NCI-H2029 (cell line): ENCODE measurements at places on chromosomes 11 and 22.

GRCh38 chr11:86047275-86047991, 21.5 kb downstream of the PICALM start:
- no peak for DNase-seq

DNA sequence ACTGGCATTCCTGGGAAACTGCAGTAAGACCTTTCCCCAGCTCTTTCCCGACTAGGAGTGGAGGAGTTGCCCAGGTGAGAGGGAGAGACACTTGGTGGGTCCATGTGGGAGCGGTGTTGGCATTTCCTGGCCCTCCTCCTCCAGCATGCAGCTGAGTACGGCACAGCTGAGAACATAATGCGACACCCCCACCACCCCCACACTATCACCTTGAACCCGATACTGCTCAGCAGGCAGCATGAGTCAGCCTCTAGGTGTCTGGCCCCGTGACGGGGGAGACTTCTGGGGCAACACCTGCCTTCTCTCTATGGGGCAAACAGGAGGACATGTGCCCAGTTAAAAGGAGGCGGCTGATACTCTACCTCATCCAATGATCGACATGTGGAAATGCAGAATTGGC, 64.4 kb downstream of the PKNOX2 start:
- no peak for DNase-seq

DNA sequence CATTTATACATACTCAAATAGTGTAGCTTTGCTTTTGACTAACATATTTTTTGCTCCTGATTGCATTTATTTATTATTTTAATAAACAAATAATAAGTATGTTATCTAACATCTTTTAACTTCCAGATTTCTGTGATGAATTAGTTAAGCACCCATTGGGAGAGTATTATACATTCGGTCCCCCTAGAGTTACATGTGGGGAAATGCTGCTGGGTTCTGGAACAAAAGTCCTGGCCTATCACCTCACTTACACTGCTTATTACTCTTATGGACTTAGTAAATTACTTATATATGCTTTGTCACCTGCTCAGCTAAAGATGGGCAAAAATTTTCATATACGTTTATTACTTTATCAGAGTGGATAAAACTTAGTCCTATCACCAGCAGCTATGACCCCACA, 1163.0 kb downstream of the FAM181B start:
- DNase-seq = no peak

DNA sequence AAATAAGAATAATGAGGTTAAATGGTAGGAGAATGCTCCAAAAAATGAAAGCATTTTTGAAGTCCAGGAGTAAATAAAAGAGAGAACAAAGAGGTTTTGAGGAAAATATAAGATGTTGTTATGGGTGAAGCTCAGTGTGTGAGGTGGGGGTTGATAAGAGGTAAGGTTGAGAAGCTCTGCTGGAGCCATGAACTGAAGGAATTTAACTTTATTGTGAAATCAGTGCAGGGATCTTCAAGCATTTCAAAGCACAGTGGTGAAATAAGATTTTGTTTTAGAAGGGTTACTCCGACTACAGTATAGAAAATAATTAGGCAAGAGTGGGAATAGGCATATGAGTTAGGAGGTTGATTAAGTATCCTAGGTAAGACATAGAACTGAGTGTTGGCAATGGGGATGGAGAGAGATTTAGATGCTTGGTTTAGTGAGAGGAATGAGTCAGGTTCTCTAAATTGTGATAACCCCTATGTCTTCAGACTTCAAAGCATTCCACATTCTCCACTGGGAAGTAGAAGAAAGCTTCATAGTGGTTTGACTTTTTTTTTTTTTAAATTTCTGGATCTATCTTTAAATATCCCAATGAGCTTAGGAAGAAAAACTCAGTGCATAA, 403.2 kb downstream of the AASDHPPT start:
- no peak for DNase-seq

DNA sequence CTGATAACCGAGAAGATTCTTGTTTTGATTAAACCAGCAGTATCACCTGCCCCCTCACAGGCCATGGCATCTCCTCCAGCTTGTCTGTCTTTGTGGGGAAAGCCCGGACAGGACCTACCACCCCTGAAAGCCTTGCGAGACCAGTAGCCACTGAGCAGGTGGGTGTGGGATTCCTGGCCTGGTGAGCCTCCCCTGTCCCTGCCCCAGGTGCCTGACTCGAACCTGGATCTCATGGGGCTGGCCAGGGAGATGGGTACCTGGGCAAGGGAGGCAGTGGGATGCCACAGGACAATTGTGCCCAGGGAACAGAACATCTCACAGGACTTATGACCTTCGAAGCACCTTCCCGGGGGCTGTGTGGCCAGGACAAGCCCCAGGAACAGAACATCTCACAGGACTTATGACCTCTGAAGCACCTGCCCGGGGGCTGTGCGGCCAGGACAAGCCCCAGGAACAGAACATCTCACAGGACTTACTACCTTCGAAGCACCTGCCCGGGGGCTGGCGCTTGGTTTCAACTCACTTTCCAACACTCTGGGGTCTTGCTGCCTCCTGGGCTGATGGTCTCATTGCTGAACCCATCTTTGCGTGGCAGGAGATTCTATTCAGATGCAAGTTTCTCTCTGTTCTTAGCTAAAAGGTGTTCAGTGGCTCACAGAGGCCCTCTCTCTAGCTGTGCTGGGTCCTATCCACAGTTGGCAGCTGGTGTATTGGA, 854.5 kb downstream of the BRD1 start:
- DNase-seq = no peak

GRCh38 chr22:41668971-41669911, 19.4 kb downstream of the SNU13 start:
- no peak for DNase-seq

DNA sequence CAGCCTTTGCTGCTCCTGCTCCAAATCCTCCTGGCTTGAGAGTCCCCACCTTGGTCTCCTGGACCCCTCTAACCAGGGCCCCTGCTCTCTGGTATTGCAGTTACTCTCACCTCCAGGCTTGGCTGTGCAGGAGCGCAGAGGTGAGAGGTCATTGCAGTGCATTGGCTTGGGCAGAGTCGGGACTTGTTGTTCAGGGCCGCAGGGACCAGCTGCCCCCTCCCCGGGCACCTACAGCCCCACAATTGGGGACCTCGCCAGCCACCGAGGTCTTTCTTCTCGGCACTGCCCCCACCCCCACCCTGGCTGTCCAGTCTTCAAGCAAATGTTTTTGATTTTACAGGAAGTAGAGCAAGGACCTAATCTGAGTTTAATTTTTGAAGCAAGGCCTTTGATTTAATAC, 65.5 kb upstream of the FGF3 start:
- no peak for DNase-seq

DNA sequence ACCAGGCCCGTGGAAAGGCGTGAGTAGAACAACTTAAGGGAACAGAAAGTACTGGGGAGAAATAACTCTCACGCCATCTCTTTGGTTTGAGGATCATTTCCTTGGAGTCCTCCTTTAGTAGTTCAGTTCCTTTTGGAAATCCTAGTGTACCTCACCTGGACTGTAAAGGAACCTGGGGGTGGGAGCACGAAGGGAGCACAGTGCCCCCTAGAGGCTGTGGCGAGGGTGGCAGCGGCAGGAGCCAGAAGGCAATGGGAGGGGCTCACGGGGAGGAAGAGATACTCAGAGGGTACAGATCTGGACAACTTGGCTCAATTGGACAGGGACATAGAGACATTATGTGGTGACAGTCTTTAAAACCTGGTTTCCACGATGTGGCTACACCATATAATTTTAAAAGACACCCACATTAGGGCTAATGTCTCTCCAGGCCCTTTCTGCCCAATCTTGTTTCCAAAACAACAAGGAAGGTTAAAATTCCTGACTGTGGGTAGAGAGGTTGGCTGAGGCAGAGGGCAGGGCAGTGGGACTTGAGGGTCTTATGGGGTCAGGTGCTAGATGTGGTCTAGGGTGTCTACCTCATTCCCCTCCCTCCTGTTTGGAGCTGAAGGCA, 87.0 kb downstream of the CSNK2A3 start:
- DNase-seq = peak; percentile 60

- no peak for DNase-seq
Observed at GRCh38 chr11:108580645-108581044, 12.9 kb downstream of the EXPH5 start.

DNA sequence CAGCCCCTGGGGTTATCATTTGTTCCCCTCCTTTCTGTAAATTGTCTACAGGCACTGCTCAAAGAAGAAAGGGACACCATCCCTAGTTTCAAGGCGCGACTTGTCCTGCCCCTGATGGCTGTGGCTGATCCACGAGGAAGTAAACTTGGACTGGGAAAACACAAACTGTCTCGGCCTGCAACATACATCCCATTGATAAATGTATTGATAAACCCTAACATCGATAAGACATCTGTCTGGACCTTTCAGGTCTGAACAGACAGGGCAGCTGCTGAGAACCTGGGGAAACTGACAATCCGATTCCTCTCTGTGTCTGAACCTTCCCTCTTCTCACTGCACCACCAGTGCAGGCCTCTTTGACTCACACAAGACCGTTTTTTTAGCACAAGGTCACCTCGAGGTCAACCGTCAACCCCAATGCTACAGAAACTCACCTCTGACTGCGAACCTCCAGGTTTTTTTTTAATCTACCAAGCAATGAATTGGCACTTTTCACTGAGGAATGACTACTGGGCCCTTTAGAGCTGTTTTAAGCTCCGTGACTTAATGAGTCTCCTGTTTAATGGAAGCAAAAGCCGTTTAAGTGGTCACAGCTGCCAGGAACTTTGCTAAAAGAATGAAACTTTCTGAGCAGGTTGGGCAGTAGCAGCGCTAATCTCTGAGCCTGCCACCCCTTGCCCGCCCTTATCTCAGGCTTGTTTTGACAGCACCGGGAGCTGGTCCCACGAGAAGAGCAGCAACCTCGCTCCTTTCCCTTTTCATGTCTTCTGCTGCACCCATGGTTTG, 203.8 kb upstream of the TMEM45B start:
- no peak for DNase-seq

GRCh38 chr22:50046481-50047245, 11.4 kb downstream of the TTLL8 start:
- no peak for DNase-seq

- peak; percentile 39 for DNase-seq
Observed at GRCh38 chr11:12167061-12168000, 56.9 kb downstream of the MICAL2 start.

GRCh38 chr22:46508491-46508999, 28.9 kb downstream of the CELSR1 start:
- DNase-seq = no peak

- DNase-seq = no peak
Observed at GRCh38 chr11:73139476-73140198, 2.5 kb downstream of the FCHSD2 start.

DNA sequence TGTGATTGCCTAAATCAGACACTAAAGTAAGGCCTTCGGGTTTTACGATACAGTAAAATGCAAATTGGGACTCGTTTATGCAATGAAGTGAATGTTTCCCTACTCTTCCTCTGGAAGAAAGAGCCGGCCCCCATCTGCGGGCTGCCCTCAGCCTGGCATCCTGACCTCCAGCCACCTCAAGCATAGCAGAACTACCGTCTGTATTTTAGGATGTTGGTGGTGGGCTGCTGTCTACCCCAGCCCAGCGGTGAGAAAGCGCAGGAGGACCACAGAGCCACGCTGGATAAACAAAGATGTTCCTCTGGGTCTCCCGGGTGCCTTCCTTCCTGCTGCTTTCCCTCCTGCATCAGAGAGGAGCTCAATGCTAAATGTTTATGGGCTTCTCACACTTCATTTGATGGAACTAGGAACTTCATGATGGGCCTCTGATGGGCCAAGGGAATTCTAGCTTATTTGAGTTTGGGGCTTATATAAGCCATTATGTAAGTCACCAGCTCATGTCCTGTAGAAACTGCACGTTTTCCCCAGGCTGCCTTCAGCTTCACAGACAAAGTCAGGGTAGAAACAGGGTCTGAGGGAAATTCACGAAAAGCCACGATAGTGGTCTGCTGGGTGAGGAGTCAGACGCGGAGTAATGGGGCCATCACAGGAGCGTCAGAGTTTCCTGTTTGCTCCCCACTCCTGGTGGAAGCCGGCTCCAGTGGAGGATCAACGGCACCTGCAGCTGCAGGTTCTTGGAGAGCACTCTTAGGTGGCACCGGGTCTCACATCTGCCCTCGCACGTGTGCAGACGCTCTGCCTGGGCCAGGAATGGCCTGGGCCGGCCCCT, 287.4 kb downstream of the BRD1 start:
- DNase-seq = no peak

DNA sequence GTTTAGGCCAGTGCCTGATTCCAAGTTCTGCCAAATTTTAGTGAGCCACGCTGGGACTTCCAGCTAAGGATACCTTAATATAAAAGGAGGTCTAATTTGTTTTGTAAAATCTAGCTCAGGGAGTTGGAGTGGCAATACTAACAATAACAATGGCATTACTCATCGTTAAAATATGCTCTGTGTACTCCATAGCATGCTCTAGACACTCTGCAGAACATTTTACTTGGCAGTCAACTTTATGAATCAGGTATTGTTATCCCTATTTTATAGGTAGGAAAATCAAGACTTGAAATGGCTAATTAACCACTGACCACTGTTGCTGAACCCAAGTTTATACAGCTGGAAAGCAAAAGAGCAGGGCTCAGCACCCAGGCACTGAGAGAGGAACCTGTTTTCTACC, 485.0 kb upstream of the KIRREL3 start:
- no peak for DNase-seq

GRCh38 chr22:24289114-24289513, 18.5 kb downstream of the SPECC1L start:
- DNase-seq = no peak

GRCh38 chr11:42762348-42762747, 549.4 kb upstream of the API5 start:
- DNase-seq = no peak
